ENCODE measurements at places on chromosomes 4 and X. TPM values are rescaled to one million over a fixed set of nuclear protein-coding genes. Genes with fewer than 3 reads are reported as not detected.

UBA1 gene
- 134 TPM for total RNA-seq

SPANXA2 gene
- not detected for total RNA-seq

FGF13 gene
- total RNA-seq: 120 TPM

IQCM gene
- total RNA-seq: not detected

MAGEA4 gene
- total RNA-seq: not detected

REST gene
- 11.8 TPM for total RNA-seq

IL1RAPL2 gene
- 6.5 TPM for total RNA-seq

FRMPD4 gene
- 14.3 TPM for total RNA-seq

TMSB15C gene
- 30.4 TPM for total RNA-seq

RPA4 gene
- 1.2 TPM for total RNA-seq

MEPE gene
- 0.23 TPM for total RNA-seq

NAP1L2 gene
- 65.3 TPM for total RNA-seq

GABRA4 gene
- total RNA-seq: 19.1 TPM
